ENCODE measurements at places on chromosomes 1 and 21.

- DNase-seq: peak; percentile 67
Observed at GRCh38 chr1:67532452-67533216, 102.4 kb upstream of the SERBP1 start.

DNA sequence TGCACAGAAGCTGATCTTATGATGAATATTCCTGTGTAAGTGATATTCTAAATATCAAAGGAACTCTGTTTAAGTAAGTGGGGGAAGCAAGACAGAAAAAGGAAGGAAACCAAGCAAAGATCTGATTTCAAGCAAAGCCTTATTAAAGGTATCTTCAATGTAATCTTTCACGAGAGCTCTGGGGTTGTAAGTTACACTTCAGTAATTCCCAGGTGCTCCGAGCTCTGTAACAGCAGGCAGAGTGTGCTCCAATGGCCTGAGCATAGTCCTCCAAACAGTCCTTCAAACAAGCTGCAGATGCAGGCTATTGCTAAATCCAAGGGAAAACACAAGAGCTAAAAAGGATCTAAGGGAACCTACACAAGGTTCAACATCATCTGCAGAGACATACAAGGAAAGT lies 949.7 kb upstream of the TMPRSS15 start:
- no peak for DNase-seq

DNA sequence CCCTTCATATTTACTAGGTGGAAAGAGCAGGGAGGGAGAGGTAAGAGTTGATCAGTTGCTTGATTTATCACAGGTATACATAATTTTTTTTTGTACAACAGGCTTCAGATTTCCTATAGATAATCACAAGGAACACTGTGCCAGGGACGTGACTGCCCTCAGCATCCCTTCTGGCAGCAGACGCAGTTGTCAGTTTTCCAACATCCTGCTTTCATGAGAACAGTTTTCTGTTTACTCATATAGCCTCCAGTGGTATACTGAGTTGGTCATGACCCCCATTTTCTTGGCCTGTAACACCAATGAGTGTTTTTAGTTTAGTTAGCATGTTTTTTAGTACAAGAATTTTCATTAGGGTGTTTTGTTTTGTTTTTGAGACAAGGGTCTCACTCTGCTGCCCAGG lies 37.9 kb upstream of the PTPRF start:
- no peak for DNase-seq

GRCh38 chr21:34526241-34526617 lies 14.2 kb upstream of the KCNE1 start:
- no peak for DNase-seq

DNA sequence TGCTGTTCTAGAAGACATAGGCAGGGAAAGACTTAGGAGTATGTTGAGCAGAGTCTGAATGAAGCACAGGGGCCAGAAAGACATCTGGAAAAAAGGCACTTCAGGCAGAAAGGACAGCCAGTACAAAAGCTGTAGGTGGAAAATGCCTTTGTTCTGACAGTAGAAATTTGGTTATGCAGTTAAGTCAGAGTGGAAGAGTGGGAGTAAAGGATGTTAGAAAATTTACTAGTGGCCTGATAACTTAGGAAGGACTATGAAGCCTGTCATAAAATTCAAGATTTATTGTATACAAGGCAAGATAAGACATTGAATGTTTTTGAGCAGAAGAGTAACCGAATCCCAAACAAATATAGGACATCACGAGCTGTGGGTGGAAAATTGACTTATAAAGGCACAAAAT lies 987.9 kb downstream of the PLA2G4A start:
- DNase-seq: no peak

DNA sequence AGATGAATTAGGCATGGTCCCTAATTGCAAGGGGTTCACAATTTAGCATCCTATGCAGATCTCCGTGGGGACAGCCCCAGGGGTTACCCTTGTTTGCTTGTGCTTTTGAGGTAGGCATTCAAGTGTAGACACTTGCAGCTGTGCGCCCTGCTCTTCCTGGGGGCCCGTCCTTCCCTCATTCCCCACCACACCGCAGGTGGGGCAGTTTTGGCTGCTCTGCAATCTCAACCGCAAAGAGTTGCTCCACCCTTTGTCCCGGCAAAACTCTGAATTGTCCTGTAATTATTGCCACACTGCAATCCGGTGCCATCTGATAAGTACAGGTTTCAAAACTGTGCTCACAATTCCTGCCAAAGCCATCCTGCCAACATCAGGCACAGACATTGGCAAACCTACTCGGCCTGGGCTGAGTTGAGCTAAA lies 65.4 kb upstream of the LYST start:
- no peak for DNase-seq

GRCh38 chr1:15178571-15179484 lies 25.3 kb downstream of the TMEM51 start:
- DNase-seq: no peak

DNA sequence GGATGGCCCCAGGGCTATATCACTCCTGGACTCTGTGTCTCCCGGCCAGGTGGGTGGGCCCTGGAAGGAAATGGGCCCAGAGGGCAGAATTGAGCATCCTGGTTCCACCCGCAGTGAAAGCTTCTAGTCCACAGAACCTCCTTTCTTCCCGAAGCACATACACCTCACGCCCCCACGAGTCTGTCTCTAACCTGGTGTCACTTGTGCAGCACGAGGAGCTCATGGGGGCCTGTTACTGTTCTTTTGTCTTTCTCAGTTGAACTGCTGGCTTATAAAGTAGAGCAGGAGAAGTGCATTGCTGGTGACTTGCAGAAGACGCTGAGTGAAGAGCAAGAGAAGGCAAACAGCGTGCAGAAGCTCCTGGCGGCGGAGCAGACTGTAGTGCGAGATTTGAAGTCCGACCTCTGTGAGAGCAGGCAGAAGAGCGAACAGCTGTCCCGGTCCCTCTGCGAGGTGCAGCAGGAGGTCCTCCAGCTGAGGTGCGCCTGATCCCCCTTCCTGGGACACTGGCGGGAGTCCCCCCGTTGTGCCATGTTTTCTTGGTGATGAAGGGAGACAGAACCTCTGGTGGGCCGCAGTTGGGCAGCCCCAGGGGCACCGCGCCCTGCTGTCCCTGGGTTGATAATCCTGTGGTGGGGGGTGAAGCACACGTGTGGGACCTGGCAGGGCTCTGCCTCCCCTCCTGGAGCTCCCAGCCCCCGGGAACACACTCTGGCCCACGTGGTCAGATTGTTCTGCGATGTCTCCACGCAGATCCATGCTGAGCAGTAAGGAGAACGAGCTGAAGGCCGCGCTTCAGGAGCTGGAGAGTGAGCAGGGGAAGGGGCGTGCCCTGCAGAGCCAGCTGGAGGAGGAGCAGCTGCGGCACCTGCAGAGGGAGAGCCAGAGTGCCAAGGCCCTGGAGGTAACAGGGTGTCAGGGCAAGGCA lies 28.7 kb upstream of the DIP2A start:
- peak; percentile 25 for DNase-seq

- no peak for DNase-seq
Observed at GRCh38 chr1:26767714-26768113, 20.0 kb upstream of the PIGV start.

DNA sequence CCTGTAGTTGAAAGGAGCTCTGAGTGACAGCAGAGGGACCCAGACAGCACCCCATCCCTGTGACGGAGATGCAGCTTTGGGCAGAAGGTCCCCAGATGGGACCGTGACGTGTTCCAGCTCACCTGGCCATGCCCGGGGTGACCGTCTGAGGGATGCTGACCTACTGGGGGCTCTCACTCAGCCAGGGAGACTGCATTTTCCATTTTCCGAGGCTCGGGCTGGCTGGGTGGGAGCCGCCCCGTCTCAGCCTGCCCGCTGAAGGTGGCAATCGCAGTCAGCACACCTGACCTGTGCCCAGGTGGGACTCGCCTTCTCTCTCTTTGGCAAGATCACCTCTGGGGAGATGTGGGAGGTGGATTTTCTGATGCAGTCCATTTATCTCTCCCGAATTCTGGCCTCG lies 127.2 kb downstream of the AJAP1 start:
- DNase-seq: no peak

GRCh38 chr1:54391450-54392209 lies 14.6 kb downstream of the SSBP3 start:
- DNase-seq: no peak

GRCh38 chr21:15776818-15777217 lies 47.0 kb downstream of the USP25 start:
- DNase-seq: no peak

- no peak for DNase-seq
Observed at GRCh38 chr1:160474392-160475242, 48.4 kb downstream of the SLAMF6 start.

- no peak for DNase-seq
Observed at GRCh38 chr1:6586404-6586816, 6.6 kb downstream of the ZBTB48 start.

- peak; percentile 50 for DNase-seq
Observed at GRCh38 chr1:151145304-151146071, 943 bp downstream of the SEMA6C start.

DNA sequence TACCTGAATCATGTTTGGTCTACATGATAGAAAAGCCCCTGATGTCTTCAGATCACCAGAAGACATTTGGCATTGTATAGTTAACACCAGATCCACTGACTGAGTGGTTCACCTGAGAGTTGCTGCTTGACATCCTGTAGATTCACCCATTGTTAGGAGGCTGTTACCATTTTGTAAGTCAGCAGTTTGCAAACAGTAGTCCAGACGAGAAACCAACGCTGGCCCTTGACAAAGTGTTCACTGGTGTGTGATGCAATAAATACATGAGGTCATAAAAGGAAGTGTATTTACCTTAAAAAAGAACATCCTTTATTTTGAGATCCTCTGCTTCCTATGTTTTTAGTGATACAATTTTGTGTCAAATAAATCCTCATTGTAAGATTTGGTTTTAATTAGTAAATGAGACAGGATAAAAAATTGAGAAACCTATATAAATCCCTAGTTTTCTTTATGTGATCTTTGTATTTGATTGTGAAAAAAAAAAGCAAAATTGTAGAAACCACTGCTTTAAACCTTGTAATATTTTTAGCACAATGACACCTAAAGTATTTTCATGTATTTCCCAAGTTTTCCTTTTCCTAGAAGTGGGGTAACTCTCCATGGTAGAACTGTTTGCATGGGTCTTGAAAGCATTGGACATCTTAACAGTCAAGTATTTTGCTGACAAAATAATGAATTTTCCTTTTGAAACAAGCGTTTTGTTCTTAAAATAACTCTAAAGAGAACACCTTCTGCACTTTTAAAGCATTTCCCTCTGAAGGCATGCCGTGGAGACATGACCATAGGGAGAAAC lies 204.3 kb downstream of the FGGY start:
- DNase-seq: no peak

DNA sequence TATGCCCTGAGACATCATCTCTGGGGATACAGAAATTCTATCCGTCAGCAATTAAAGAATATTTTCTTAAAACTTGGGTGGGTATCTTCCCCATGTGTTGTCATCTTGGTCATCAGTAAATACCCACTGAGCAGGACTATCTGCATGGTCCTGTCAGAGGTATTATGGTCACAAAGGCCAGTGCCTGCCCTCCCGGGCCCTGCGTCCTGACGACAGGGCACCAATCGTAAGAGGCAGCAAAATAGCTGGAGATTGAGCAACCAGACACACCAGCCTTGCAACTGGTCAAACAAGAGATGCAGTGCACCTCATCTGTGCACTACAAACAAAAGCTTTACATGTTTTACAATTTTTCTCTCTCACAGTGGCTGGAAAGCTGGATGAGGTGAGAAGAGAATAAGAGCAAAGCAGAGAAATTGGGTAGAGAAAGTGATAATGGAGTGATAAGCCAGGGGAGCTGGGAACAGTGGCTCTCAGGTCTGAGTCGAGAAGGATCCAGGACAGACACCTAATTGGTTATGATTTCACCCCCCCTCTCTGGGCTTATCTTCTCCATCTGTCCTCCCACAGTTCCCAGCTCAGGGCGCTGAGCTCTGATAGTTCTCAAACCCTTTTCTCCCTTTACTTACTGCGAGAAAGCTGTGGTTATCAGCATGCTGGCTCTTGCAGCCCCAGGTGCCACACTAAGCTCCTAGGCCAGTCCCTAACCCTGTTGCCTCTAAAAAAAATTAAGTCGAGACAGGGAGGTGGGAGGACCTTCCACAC lies 8.8 kb upstream of the SRP9 start:
- peak; percentile 75 for DNase-seq

DNA sequence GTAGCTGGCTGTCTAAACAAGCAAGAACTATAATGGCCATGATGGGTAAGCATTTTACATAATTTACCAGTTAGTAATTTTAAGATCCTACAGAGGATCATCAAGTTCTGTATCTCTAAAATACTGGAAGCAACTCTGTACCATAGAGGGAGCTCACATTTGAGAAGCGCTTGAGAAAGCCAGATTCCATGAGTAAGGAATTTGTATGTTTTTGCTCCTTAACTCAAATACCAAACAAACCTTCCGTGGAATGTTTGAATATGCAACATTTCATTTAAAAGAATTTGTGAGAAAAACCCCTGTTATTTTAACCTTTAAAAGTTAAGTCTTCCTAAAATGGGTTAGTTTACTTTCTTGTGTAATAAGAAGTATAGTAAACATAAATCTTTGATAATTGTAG lies 2.0 kb downstream of the TSHB start:
- no peak for DNase-seq

- no peak for DNase-seq
Observed at GRCh38 chr1:54064299-54064698, 10.9 kb downstream of the TCEANC2 start.

DNA sequence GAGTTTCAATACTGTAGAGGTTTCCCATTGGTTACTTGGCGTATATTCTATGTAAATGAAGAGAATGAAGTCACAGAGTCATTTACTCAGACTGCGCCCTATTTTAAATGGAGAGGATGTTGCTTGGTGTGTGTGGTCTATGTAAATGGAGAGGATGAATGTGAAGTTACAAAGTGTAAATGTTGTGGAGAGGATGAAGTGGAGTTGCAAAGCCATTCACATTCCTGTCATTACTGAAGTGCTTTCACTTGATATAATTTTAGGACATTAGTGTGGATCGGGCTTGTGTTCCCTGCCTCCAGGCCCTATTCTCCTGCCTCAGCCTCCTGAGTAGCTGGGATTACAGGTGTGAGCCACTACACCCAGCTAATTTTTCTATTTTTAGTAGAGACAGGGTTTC lies 99.4 kb upstream of the CACYBP start:
- DNase-seq: no peak

DNA sequence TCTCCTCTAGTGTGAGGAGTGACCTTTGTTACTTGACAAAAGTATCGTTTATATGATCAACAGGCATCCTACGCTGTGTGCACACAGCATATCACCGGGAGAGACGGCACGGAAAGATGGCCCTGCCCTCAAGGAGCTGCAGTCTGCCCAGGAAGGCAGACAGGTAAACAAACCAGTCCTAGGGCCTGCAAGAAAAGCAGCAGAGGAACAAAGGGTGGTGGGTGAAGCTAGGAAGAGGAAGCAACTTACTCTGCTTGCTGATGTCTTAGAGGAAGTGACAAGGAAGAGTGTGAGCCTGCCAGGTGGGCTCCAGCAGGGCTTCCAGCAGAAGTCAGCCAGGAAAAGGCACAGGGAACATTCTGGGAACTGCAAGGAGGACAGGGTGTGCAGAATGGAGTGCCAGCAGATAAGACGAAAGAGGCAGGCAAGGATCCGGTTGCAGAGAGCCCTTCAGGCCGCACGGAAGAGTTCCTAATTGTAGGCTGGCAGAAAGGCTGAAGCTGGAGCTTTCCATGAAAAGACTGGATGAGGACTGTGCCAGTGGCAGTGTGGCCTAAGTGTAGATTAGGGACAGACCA lies 106.7 kb downstream of the SLC45A1 start:
- DNase-seq: no peak

- DNase-seq: no peak
Observed at GRCh38 chr1:19457607-19458006, 27.7 kb downstream of the CAPZB start.

- DNase-seq: no peak
Observed at GRCh38 chr1:70907563-70908310, 139.9 kb downstream of the PTGER3 start.
